ENCODE measurements at places on chromosomes 13 and 19. TPM values are rescaled to one million over a fixed set of nuclear protein-coding genes. Genes with fewer than 3 reads are reported as not detected.

IL27RA gene
- total RNA-seq: 2.9 TPM

LCP1 gene
- total RNA-seq: not detected

RPL18 gene
- 2,552 TPM for total RNA-seq

ZNF616 gene
- total RNA-seq: 13.3 TPM

ZNF558 gene
- 16.7 TPM for total RNA-seq

FCER2 gene
- not detected for total RNA-seq

IQCN gene
- total RNA-seq: 0.18 TPM

HCN2 gene
- total RNA-seq: 0.72 TPM

GRCh38 chr13:102854675-102855074 is 8.8 kb downstream of the ERCC5 start:
- no peak for DNase-seq

DNA sequence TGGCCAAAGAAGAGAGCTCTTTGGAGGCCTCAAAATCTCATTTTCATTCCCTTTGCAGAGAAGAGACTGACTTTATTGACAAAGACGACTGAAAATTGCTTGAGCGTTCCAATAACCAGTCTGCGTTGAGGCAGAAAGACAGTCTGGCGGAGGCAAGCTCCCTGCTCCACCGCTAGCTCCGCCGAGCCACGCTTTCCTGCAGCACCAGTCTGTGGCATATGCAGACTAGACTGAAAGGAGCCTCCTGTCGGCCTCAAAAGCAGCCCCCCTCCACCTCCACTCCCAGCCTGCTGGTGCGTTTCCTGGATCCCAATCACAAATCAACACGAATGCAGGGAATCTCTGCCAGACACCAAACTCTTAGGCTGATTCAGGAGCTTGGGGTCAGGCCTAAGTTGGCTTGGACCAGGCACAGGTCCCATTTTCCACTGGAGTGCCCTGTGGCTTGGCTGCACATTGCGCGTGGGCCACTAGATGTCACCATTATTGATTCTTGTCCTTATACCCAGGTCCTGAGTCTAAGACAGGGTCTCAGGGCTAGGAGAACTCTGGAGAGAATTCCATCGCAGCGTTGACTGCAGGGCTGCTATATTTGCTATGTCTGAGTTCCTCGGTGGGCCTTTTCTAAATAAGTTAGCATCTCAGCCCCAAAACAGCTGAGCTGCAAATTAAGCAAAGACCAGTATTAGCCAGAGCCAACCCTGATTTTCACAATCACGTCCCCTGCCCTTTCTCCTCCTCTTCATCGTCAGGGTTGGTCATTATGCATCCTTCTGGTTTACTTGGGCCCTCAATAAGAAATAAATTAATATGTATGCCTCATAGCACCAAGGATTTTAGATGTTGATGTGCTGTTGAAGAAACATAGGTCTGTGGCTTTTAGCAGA is 5.2 kb upstream of the ZNF507 start:
- peak; percentile 27 for DNase-seq

GRCh38 chr13:79898996-79899395 is 418.0 kb downstream of the NDFIP2 start:
- DNase-seq: peak; percentile 54

GRCh38 chr13:108915095-108915633 is 285.8 kb downstream of the MYO16 start:
- peak; percentile 50 for DNase-seq

GRCh38 chr19:46298479-46299003 is 1.7 kb downstream of the HIF3A start:
- DNase-seq: no peak

GRCh38 chr13:61779456-61779855 is 363.8 kb upstream of the PCDH20 start:
- no peak for DNase-seq

DNA sequence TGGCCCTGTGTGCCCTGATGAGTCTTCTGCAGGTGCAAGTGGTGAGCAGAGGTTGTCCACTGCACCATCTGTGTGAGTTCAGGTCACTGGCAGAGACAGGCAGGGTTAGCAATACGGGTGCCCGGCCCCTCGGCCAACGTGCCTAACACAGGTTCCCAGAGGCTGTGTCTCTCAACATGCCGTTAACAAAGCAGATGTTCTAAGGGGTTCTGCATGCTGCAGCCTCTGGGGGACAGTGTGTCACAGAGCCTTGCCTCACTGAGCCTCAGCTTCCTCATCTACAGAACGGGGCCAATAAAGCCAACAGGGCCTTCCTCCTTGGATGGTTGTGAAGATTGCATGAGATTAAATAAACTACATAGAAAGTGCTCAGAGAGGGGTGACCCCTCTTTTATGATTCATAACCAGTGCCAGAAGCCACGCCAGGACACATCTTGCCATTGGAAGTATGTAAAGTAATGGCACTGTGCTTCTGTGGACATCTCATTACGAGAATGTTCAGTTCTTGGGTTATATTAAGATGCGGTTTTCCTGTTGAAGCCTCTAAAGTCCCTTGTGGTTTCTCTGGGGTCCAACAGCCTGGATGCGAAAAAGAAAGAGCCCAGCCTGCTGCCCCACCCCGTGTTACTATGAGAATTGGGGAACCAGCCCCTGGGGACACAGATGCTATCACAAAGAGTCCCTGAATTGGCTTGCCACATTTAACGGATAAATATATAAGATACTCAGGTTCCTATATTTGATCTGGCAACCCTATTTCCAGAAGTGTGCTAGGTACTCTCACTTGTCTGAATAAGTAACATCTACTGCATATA is 11.2 kb upstream of the ARHGEF18 start:
- no peak for DNase-seq

DNA sequence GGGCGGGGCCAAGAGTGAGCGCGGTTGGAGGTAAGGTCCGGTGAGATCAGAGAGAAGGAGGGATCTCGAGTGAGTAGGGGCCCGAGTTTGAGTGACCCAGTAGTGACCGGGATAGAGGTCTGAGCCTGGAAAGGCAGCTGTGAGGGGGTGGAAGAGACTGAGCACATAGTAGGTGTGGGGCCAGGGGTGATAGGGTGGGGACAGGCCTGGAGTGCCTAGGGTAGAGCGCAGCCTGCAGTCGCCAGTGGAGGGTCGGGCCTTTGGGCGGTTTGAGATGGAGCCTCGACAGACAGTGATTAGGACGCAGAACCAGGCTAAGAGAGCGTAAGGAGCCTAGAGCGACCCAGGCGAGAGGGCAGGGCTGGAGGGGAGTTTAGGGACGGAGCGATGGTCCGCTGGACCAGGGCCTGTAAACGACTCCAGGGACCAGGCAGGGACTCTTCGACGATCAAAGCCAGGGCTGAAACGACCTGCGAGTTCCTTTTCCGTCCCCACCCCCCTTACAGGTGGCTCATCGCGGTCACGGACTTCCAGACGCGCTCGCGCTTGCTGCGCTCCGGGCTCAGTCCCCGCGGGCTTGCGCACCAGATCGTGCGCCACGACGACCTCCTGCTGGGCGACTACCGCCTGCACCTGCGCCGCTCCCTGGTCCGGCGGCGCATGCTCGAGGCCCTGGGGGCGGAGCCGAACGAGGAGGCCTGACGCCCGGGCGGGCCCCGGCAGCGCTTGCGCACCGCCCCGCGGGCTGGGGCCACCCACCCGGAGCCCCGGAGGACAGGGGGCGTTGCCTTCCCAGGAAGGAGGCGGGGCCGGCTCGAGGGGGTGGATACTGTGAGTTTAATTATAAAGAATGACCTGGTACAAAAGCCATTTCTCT is 9.4 kb downstream of the C19orf81 start:
- DNase-seq: peak; percentile 64

- no peak for DNase-seq
Measured at GRCh38 chr13:22082437-22083100, 411.7 kb downstream of the FGF9 start.

GRCh38 chr13:25920277-25920676 is 131.5 kb downstream of the SHISA2 start:
- no peak for DNase-seq

- DNase-seq: peak; percentile 12
Measured at GRCh38 chr13:46339035-46339666, 47.9 kb downstream of the RUBCNL start.

- DNase-seq: peak; percentile 59
Measured at GRCh38 chr13:106455777-106456176, 79.7 kb downstream of the EFNB2 start.

DNA sequence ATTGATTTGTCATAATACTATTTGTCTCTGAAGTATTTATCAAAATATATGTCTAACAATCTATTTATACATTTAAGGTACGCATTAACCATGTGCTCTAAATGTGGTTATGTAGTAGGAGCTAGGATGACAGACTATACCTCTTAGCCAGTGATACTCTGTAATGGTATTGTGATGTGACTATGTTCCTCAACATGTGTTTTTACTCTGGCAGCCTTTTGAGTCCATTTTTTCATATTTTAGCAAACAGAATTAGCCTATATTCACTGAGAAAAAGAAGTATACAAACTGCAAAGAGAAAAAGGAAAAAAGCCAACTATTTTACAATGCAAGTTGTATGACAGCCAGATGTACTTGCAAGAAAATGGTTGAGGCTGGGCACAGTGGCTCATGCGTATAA is 26.7 kb downstream of the MAB21L1 start:
- no peak for DNase-seq

DNA sequence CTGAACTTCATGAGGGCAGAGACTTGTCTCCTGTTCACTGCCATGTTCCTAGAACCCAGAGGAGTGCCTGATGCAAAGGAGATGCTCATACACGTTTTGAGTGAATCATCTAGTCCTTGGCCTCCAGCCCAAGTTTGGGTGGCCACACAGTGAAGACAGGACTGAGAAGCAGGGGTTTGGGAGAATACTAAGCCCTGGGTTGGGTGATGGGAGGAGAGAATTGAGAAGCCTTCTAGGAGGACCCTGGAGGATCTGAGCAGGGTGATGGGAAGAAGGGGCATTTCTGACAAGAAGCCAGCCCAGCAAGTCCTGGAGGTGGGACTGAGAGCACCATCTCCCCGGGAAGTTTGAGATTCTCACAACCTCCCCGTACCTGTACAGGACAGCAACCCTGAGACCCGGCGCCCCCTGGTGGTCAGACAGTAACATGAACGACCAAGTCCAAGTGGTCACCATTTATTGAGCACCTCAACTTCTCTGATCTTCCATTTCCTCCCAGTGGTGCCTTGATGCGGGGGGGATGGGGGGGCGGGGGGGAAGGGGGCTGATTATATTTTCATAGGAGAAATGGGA is 11.0 kb downstream of the CTU1 start:
- peak; percentile 62 for DNase-seq

DNA sequence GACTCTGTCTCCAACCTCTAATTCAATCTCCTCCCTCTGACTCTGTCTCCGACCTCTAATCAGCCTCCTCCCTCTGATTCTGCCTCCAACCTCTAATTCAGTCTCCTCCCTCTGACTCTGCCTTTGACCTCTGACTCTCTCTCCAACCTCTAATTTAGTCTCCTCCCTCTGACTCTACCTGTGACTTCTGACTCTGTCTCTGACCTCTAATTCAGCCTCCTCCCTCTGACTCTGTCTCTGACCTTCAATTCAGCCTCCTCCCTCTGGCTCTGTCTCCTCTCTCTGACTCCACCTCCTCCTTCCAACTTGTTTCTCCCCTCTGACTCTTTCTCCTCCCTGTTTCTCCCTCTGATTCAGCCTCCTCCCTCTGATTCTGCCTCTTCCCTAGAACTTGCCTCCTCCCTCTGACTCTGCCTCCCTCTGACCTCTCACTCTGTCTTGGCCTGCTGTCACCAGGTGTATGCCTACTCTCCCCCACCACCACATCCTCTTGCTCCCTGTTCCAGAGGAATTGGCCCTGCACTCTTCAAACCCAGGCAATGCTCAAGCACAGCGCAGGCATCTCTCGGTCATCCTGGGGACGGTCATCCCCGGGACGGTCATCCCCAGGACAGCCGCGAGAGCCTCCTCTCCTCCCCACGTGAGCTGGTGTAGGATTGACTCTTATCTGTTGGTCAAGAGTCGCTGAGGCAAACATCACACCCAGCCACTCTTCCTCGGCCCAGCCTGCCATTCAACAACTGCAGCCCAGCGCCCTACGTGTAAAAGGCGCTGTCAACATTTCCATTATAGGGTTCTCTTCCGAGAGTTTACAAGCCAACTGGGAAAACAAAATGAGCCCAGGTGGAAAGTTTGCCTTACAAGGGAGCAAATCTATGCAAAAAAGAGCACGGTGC is 60.2 kb downstream of the ZIC5 start:
- no peak for DNase-seq

Data from IMR-90 (cell line).